ENCODE measurements at places on chromosomes 5 and 9.
A peak's percentile ranks its signal among the peaks of the same experiment; 100 is the strongest.

DNA sequence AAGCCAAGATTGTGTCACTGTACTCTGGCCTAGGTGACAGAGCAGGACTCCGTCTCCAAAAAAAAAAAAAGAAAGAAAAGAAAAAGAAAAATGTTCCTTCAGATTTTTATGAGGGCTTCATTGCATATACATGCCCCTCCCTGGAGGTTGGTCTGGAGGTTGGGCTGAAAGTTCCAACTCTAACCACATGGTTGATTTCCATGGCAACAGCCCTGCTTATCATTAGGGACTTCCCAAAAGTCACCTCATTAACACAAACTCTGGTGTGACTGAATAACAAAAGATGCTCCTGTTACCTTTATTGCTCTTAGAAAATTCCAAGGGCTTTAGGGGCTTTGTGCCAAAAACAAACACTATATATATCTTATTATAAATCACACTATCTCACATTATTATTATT is 113.8 kb downstream of the TMC1 start:
- no peak for DNase-seq

DNA sequence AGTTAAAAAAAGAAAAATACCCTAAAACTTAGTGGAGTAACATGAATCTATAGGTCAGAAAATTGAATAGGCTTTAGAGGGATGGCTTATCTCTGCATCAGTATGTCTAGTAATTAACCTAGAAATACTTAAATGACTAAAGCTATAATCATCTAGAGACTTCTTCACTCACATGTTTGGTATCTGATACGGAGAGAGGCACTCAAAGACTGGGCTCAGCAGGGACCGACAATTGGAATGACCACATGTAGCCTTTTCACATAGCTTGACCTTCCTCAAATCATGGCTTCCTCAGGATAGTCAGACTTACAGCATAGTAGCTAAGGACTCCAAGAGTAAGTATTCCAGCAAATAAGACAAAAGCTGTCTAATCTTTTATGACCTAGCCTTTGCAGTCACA is 105.3 kb upstream of the RORB start:
- DNase-seq, result no peak

- no peak for DNase-seq
Observed at GRCh38 chr9:34072410-34072809, 23.7 kb upstream of the UBAP2 start.

GRCh38 chr9:113631871-113632665 is 168.5 kb downstream of the RGS3 start:
- DNase-seq, result no peak

- DNase-seq, result no peak
Observed at GRCh38 chr5:142784401-142784955, 14.3 kb downstream of the ARHGAP26 start.

DNA sequence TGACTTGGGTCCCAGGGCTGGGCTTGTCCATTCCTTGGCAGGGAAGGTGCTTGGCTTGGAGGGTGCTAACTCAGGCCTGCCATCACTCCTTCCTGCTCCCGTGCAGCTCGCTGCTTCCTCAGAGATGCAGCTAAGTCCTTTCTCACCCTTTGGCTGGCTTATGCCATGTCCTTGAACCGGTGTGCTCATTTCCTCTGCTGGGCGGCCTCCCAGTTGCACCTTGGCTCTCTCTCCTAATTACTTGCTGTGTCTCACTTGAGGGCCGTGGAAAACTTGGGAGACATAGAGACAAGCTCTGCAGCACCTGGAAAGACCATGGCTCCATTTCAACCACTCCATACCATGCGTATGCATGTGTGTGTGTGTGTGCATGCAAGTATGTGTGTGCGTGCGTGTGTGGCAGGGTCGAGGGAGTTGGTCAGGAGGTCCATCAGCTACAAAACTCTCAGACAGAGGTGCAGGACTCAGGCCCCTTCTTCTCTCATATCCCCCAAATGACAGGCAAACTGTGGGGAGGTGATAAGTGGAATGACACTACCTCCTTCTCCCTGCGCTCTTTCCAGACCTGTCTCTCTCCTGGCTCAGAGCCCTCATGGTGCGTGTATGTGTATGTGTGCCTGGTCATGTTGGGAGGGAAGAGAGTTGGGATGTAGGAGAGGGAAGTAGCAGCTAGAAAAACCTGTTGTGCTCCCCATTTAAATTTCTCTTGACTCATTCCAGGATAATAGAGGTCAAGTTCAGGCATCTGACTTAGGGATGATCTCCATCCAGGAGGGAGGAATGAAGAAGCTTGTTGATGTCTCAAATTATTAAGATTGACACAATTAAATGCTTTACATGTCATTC is 17.6 kb upstream of the MTMR12 start:
- DNase-seq, result no peak

- DNase-seq, result no peak
Observed at GRCh38 chr9:125189011-125189360, 617 bp downstream of the PPP6C start.

DNA sequence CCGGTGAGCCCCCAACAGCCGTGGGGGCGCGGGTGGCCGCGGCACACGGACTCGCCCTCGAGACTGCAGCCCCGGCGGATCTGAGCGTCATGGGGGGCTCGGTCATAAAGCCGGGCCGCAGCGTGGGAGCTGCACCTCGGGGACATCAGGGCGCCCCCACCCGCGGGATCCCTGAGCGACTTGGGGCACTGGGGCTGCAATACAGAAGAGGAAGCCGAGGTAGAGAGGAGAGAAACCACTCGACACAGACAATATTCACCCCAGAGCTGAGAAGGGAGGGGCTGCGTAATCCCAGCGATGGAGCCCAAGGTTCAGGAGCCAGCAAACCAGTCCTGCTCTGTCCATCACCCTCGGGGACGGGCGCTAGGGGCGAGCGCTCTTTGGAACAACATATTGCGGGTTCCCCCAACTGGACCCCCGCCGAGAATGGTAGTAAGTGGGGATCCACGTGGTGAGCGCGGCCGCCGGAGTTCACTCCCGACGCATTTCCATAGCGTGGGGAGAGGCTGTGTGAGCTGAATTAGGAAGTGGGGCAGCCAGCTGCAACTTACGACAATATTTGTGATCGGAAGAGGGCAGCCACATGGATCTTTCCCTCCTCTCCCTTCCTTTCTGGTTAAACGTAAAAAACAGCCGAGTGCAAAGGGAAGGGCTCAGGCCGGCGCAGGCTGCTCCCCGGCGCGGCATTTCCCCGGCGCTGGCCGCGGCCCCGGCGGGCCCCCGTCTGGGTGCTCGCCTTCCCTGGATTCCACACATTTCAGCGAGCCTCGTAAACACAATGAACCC is 9.9 kb downstream of the PTCH1 start:
- DNase-seq, result no peak

DNA sequence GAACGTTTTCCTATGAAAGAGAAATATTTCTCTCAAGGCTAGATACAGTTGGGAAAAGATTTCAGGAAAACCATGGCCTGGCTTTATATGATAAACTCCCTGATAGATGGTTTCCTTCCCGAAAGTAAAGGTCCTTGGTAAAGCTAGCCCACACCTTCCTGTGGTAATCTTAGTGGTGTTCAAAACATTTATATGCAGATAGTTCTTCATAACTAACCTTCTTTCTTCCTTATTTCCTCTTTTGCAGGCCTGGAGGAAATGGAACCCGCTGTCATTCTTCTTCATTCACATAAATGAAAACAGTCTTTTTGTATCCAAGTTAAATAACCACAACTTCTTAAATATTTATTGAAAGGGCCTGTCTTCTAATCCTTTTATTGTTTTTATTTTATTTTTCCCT is 474.0 kb upstream of the ACTBL2 start:
- no peak for DNase-seq

DNA sequence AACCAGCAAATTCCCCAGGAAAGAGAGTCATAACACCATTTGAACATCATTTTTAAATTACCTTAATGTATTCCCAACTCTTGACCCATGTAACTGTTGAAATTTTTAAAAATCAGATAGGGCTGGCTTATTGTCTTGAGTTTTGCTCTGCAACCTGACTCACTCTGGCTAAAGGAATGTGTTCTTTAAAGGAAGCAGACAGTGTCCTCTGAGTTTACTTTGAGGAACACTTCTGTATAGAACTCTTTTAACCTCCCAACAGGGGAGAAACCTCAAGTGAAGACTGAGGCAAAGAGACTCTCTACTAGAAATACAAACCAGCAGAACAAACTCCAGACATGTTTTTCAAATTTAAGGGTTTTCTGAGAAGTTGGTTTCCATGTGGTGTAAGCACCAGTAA is 248.9 kb downstream of the CWC27 start:
- DNase-seq, result no peak

DNA sequence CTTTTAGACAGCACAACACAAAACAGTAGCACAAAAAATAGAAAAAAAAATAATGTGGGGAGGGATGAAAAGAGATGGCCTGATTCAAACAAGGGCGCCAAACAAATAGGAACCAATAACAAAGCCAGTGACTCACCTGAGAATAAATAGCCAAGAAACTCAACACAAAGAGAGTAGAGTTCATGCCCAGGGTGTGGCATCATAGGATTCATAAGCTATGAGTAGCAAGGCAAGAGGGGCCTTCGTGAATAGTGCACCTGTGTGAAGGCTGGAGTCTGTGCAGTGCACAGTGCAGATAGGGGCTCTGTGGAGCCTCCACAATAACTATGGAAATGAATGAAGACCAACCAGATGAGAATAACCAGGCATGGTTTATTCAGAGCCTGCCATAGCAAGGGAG is 541.7 kb downstream of the SPOCK1 start:
- no peak for DNase-seq

DNA sequence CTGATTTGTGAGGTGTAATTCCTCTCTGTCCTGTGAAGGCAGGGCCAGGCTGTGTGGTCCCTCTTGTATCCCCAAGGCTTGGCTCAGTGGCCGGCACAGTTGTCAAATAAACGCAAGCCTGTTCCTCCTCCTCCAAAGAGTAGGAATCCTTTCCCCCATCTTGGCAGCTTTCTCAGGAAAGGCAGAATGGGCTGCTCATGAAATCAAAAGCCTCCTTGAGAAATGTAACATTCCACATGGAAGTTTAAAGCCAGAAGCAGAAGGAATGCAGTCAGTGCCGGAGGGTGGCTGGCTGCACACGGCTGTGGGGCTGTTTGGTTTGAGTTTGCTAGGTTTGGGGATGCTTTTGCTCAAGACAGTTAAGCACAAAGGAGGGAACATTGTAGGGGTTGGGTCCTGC is 34.5 kb upstream of the MED10 start:
- DNase-seq, result no peak

- DNase-seq, result no peak
Observed at GRCh38 chr5:19314840-19315239, 673.2 kb downstream of the CDH18 start.

- no peak for DNase-seq
Observed at GRCh38 chr5:150055326-150056074, 30.9 kb downstream of the CSF1R start.

- peak; percentile 51 for DNase-seq
Observed at GRCh38 chr9:83956436-83957247, 23.4 kb downstream of the HNRNPK start.

- DNase-seq, result peak; percentile 37
Observed at GRCh38 chr9:135939351-135940265, 21.6 kb downstream of the UBAC1 start.

- DNase-seq, result no peak
Observed at GRCh38 chr5:153979028-153979783, 59.5 kb downstream of the FAM114A2 start.

DNA sequence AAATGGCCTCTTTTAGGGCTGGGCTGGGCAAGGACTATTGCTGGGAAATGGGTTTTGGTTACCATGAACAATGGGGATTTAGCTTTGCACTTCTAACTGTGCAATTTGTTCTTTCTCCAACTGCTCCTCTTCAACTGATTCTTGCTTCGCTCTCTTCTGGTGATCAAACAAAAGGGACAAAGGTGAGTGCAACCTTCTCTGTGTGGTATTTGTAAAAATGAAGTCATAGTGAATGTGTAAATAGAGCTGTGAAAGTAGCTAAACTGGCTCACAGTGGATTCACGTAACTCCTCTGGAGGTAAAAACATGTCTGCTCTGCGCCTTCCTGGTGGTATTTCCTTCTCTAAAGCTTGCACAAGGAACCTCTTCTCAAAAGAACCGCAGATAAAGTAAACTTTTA is 20.9 kb upstream of the SPINK14 start:
- DNase-seq, result no peak

DNA sequence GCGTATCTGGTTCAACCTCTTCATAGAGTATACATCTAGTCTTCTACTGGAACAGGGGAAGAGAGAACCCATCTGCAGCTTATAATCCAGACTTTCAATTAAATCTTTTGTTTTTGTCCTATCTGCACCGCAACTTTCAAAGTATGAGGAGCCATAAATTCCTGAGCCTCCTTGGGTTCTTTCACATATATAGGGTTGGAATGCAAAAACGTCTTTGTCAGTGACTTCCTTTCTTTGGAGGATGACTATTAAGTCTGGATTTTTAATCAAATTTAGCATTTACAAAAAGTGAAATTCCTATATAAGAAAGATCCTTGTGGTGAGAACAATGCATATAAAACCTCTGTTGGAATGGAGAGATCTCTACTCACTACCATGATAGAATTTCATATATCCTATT is 370.8 kb downstream of the TMEM38B start:
- DNase-seq, result no peak

DNA sequence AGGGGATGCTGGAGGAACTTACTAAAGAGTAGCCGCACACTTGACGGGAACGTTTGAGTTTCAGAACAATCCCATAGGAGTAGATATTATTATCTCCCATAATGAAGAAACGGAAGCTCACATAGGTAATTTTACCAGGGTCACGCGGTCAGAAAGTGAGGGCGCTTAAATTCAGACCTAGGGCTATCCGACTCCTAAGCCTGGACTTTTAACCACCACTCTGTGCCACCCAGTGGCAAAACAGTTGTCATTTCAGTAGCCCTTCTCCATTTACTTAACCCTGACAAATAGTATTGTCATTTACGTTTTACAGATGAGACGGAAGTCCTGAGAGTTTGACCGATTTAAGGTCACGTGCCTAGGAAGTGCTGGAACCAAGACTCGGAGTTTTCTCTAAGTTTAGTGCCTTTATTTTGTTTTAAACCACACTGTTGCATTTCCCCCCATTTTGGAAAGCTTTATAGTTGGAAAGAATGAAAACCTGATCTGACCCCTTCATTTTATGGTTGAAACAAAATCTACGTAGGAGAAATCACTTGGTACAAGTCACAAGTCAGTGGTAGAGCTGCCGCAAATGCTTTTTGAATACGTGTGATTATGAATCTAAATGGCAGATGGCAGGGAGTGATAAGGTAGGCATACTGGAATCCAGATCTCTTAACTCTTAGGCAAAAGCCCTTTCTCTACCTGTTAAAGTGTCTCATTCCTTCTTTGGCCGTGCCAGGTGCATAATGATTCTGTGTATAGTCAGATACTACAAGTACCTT is 650 bp downstream of the MRRF start:
- DNase-seq, result no peak

DNA sequence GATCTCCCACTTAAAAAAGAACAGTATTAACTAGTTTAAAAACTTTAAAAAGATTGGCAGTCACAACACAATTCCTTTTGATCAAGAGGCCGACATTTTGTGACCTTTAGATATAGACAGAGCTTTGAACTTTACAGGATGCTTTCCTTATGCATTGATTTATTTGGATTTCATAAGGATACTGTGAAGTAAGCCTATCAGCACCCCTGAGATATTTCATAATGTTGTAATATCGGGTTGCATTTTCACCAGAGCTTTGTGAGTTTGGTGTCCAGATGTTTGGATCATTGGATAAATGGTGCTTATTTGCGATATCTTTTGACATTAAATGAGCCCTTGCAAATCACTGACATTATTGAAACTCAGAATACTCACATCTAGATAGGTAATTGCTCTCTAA is 7.7 kb downstream of the PALM2AKAP2 start:
- DNase-seq, result no peak
